Stimulated activated naive B cell treated with anti-CD40 and anti-IgM and Interleukin-4, amounts not matched to agents 10 μg/mL and 1 μg/mL and 100 μg/mL, for 72 hours (primary cell): ENCODE measurements at places on chromosomes 5 and 9.
A peak's percentile ranks its signal among the peaks of the same experiment; 100 is the strongest.

- no peak for DNase-seq
These were observed 422.9 kb downstream of the DTWD2 start for GRCh38 chr5:118565335-118565971.

- no peak for DNase-seq
These were observed 48.8 kb upstream of the JAK2 start for GRCh38 chr9:4936277-4936676.

GRCh38 chr5:540906-541538, 16.8 kb upstream of the SLC9A3 start:
- DNase-seq: no peak

- no peak for DNase-seq
These were observed 30.5 kb upstream of the MAP1B start for GRCh38 chr5:72076621-72077300.

DNA sequence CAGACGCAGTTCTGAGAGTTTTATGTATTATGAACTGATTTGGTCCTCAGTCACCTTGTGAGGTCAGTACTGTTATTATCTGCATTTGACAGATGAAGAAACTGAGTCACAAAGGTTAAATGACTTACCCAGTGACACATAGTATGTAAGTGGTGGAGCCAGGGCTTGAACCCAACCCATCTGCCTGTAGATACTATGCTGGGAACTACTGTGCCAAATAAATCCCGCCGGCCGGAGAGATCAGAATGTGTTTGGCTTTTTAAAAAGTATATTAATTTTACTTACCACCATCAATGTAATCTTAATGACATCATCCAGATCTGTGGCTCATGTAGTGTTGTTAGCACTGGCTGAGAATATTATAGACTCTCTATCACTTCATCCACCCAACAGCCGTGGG, 80.8 kb downstream of the ZNF618 start:
- no peak for DNase-seq

- DNase-seq: no peak
These were observed 5.2 kb upstream of the CRB2 start for GRCh38 chr9:123350590-123351310.

DNA sequence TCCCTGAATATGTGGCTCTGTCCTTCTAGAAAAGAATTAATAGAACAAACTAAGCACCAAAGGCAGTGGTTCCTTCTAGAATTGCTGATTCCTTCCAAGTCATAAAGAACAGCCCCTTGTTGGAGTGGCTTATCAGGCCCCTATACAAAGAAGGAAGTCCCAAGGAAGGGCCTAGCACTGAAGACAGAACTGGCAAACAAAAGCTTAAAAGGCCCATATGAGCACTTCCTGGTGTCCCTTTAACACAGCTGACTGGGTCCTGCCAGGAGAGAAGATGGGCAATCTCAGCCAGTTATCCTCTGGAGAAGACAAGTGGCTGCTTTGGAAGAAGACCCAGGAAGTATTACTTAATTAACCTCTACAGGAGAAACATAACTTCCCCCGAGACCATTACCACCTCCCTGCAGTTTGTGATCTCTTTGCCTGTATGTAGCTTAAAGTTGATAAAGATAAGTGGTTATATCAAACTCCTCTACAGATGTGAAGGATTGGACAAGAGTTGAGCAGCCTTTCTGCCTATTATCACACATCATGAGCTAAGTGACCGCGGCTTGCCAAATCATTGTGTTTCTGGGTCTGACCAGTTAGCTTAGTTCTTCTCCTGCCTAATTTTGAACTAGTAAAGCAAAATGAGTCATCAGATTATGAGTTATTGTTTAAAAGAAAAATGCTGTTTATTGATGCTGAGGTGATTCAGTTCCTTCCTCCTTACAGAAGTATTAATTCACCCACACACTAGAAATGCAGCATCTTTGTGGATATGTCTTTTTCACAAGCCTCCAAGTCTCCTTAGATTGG, 13.3 kb upstream of the STING1 start:
- DNase-seq: no peak

GRCh38 chr5:135739383-135739981, 95.0 kb upstream of the SLC25A48 start:
- DNase-seq: no peak

DNA sequence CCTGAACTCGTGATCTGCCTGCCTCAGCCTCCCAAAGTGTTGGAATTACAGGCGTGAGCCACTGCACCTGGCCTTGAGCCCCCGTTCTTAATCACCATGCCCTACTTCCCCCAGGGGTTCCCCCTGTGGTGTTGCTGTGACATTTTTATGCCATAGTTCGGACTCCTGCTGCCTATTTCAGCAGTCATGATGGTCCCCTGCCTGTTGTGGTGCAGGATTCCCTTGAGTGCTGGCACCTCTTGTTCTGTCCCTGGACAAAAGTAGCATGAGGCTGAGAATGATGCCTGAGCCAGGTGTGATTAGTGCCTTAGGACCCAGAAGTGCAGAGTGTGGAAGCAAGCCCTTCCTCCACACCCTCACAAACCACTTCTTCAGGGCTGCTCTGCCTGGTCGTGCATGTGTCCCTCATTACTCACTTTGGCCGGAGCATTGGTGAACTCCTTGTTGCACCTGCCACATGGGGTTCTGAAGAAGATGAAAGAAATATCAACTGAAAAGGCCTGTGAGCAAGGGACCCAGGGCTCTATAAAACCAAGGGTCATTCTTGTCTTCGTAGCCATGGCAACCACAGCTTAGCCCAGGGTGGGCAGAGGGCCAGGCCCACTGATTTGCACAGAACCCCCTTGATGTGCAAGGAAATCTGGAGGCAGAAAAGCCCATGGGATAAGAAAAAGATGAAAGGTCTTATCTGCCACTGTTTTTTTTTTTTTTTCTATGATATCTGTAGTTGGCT, 228.0 kb downstream of the NTRK2 start:
- DNase-seq: no peak

DNA sequence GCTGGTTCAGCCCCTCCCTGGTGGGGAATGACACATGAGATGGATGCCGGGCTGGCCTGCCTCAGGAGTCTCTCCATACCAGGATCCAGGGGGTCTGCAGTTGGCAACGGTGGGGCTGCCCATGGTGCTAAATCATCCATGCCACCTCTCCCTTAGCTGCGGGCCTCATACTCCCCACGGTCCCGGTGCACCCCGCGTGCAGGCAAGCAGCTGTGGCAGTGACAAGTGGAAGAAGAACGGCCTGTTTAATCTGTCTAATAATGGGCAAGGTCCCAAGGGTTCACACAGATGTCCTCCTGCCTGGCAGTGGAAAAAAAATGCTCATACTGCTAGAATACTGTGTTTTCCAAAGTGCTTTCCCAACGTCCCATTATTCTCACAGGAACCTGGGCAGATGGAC, 196.9 kb upstream of the PANK3 start:
- no peak for DNase-seq

DNA sequence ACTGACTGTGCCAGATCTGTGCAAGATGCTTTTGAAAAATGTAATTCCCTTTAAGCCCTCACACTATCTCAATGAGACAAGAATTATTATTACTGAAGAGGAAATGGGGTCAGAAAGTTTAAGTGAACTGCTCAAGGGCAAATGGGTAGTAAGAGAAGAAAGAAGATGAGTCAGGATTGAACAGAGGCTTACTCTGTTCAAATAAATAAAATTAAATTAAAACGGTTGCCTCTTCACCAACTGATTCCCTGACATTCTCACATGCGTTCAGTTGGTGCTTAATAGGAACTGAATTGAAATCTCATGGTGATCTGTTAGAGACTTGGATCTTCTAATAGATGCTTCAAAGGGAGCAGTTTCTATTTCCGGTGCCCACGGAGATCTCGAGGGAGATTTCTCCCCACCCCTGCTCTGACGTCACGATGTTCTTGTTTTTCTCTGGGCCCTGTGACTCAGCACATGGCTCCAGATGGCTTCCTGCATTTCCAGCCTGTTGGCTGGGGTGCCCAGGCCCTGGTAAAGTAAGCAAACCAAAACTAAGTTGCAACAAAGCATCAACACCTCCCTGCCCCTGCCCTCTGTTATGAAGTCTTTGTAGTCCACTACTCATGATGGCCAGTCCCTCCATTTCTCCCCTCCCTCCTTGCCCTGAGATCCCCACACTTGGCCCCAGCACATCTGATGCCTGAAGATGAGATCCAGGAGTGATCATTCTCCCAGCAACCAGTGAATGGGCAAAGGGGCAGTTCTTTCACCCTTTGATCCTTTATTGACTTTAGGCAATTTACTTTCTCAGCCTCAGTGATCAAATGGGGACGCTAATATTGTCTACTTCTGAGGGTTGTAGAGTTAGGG, 106.1 kb upstream of the CPEB4 start:
- DNase-seq: peak; percentile 53

GRCh38 chr5:107331312-107331711, 339.4 kb downstream of the EFNA5 start:
- DNase-seq: no peak

GRCh38 chr9:33113799-33114547, 37.5 kb upstream of the SMU1 start:
- DNase-seq: no peak

- peak; percentile 13 for DNase-seq
These were observed 83.7 kb downstream of the PDE8B start for GRCh38 chr5:77294185-77294584.

- no peak for DNase-seq
These were observed 509.9 kb upstream of the TYRP1 start for GRCh38 chr9:12183321-12183720.

DNA sequence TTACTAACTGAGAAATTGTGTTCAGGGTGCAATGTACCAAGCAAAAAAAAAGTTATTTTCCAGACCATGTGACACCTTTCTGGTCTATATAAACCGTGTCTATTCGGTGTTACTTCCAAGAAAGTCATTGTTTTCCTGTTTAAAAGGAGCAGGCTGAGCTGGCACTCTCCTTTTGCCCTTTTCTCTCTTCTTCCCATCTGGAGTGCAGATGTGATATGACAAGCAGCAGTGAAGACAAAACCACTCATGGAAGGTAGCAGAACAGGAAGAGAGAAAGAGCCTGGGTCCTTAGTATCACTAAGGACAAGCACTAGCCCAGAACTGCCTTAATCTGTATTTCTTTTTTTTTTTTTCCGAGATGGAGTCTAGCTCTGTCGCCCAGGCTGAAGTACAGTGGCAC, 25.6 kb downstream of the LYRM7 start:
- no peak for DNase-seq

- no peak for DNase-seq
These were observed 21.1 kb downstream of the VCP start for GRCh38 chr9:35051069-35051967.

GRCh38 chr5:109849478-109850088, 159.9 kb downstream of the MAN2A1 start:
- DNase-seq: no peak

DNA sequence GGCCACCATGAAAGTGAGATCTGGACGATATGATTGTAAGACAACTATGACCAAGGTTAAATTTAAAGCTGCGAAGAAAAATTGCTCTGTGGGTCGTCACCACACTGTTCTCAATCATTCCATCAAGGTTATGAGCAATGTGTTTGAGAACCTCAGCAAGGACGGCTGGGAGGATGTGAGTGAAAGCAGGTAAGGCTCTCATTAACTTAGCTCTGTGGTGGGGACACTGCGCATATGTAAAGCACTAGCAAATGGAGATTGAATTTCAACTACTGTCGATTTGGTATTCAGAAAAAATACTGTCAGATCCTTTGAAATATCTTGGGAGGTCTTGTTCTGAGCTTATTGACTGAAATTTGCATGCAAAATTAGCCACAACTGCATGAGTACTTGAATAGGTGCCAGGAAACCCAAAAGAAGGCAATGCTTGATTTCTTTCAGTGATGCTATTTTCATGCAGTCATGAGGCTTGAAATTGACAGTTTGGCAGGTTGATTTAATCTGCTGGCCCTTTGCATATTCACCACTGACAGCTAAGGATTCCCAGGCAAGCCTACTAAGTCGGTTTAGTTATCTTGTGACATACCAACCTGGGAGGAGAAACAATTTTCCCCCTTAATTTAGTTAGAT, 183.9 kb upstream of the SH3GL2 start:
- DNase-seq: no peak

GRCh38 chr9:23254404-23255184, 571.4 kb downstream of the ELAVL2 start:
- DNase-seq: no peak

DNA sequence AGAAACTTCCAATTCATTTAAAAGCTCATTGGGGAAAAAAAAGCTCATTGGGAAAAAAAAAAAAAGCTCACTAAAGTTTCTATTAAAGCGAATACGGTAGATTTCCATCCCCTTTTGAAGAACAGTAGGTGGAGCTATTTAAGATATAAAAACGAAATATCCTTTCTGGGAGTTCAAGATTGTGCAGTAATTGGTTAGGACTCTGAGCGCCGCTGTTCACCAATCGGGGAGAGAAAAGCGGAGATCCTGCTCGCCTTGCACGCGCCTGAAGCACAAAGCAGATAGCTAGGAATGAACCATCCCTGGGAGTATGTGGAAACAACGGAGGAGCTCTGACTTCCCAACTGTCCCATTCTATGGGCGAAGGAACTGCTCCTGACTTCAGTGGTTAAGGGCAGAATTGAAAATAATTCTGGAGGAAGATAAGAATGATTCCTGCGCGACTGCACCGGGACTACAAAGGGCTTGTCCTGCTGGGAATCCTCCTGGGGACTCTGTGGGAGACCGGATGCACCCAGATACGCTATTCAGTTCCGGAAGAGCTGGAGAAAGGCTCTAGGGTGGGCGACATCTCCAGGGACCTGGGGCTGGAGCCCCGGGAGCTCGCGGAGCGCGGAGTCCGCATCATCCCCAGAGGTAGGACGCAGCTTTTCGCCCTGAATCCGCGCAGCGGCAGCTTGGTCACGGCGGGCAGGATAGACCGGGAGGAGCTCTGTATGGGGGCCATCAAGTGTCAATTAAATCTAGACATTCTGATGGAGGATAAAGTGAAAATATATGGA, at the start of gene PCDHGA12:
TSS of gene PCDHGA12 (plus strand) at position 176 of the 782 bp plus-strand sequence. CDS start at position 429, 253 bp downstream.
- peak; percentile 38 for DNase-seq

GRCh38 chr9:113632776-113633590, 169.5 kb downstream of the RGS3 start:
- no peak for DNase-seq

DNA sequence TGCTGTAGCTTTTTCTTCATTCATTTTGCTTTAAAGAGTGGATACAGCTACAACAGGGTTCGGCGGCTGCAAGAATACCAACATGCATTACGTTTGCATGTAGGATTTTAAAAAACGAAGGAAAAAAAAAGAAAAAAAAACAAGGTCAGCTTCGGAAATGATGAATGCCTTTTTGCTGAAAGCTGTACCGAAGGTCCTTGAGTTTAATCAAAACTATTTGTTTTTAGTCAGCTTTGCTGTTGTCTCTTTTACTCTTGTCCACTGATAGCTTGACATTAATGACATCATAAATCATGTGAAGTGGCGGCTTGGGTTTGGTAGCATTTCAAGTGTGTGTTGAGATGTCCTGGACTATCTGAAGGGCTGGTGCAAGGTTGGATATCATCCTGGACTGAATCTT, 779.1 kb downstream of the NR2F1-AS1 start:
- no peak for DNase-seq

DNA sequence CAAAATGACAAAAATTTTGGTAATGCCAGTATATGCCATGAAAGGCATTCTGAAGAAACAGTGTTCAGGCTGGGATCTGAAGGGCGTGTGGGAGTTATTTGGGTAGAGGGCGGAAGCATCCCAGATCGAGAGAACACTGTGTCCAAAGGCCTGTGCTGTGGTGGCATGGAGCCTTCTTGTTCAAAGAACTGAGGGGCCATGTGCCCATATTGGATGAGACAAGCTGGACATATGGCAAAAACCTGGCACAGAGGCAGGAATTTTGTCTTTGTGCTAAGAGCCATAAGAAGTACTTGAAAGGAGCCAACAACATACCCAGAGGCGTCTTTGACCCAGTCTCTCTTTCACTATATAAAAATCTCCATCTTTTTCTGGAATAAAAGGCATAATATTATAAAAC, 128.0 kb downstream of the SYK start:
- no peak for DNase-seq
